ENCODE measurements at places on chromosomes 4 and X.

DNA sequence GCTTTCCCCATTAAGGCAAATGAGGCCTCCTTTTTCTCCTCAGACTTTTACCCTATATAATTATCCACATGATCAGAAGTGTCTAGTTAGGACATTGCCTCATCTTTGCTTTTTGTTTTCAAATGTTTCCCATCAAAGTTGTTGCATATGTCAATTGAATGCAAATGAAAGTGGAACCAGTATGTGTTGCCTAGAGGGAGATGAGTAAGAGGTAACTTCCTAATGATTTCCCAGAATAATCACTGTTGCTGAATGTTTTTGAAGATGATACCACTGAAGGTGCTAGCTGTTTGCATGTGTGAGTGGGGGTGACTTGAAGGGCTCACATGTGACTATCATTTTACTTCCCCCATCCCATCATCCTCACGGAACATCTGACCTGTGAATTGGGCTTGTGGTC is 33.9 kb downstream of the PAK3 start:
- DNase-seq: no peak

GRCh38 chrX:134623293-134624045 is 34.8 kb downstream of the PLAC1 start:
- DNase-seq: no peak

DNA sequence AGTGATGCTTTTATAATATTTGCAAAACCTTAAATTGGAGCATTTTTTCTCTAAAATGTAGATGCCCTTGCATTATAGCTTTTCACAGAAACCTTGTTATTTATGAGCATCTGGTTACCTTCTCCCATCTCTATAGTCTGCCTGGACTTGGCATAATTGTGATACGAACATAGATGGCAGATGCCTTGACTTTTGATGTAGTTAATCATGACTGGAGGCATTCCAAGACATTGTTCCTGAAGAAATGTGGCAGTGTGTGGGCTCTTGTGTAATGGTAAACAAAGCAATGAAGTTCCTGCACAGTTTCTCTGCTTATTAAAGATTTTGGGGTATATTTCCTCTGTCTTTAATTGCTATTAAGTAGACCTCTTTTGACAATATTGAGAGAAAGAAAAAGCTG is 500.1 kb downstream of the PCDH19 start:
- no peak for DNase-seq

DNA sequence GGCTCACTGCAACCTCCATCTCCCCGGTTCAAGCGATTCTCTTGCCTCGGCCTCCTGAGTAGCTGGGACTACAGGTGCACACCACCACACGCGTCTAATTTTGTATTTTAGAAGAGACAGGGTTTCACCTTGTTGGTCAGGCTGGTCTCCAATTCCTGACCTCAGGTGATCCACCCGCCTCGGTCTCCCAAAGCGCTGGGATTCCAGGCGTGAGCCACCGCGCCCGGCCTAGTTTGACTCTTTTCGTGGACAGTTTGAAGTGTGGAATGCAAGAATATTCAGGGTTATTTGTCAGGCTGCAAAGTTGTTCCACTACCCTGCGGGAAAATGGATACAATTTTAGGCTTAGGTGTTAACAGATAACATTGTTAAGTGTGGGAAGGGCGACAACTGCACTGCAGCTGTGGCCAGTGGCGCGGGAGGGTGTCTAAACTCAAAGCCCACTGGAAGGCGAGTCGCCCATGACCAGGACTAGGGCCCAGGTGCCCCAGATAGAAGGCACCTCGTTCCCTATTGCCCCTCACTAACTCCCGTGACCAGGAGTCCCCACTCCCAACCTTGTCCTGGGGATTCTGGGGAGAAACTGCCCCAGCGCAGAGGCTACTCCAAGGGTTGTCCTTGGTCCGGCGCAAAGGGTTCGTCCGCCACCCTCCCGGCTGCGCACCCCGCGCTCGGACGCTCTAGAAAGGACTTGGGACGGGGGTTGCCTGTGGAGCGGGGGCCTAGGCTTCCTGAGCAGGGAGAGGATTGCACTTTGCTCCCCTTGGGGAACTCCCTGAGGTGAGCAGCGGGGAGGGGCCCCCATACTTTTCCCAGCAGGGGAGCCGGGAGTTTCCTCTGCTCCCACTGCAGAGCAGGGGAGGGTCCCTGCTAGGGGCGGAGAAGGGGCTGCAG is 1.1 kb upstream of the CD99 start:
- no peak for DNase-seq

DNA sequence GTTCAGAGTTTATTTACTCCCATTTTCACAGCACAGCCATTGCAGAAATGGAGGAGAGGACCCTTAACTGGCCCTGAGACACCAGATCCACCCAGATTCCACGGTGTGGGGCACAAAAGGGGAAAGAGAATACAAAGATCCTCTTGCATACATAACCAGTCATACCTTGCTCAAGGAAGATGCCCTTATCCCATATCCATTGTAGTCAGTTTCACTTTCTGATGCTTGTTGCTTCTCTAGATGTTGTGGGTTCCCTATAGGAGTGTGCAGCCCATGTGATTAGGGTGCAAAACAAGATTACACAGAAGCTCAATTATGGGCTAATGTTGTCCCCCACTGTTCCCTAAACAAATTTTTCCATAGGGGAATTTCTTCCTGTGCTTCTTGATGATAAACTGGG is 1309.0 kb upstream of the PABPC4L start:
- no peak for DNase-seq

- DNase-seq: peak; percentile 33
These were observed 2.9 kb downstream of the EDA start for GRCh38 chrX:69618803-69619202.

Measured in NCI-H446 treated with DMSO at 0.1 percent for 48 hours (cell line).